ENCODE measurements at places on chromosomes 2 and 18.

DNA sequence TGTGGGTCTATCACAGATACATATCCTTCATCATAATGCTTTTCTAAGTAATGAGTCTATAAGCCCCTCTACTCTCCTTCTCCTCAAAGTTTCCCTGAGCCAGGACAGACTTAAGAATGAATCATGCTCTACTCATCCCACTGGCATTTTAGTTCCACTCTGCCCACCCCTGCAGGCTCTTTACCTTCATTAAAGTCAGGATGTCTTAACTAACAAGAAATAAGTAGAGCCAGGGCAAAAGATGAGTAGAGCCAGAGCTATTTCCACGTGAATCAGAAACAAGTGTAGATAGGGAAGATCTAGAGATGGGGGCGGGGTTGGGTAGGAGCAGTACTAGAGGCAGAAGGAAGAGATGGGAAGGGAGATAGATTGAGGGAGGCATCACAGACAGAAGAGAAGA is 790.5 kb downstream of the RNF144A start:
- DNase-seq: no peak

- DNase-seq: no peak
Observed at GRCh38 chr2:173043897-173044519, 31.6 kb upstream of the MAP3K20 start.

GRCh38 chr18:52060607-52061304 is 279.2 kb upstream of the DCC start:
- no peak for DNase-seq

DNA sequence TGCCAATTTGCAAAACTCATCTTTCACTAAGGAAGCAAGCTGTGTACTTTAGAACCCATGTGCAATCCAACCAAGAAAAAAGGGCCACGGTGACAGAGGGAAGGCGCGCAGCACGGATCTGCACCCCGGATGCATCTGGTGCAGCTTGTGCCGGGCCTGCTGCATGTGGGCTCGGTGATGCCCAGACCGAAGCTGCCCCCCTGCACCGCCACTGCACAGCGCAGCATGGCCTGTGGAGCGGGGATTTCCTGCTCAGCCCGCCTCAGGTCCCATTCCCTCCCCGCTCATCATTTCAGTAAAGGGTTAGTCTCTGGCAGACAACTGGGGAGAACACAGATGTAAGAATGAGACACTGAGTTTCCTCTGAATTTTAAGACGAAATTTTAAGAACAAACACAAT is 43.0 kb downstream of the MC2R start:
- no peak for DNase-seq

- DNase-seq: no peak
Observed at GRCh38 chr2:187453078-187453641, 5.1 kb upstream of the CALCRL start.

- DNase-seq: no peak
Observed at GRCh38 chr2:65527451-65528240, 95.2 kb upstream of the SPRED2 start.

DNA sequence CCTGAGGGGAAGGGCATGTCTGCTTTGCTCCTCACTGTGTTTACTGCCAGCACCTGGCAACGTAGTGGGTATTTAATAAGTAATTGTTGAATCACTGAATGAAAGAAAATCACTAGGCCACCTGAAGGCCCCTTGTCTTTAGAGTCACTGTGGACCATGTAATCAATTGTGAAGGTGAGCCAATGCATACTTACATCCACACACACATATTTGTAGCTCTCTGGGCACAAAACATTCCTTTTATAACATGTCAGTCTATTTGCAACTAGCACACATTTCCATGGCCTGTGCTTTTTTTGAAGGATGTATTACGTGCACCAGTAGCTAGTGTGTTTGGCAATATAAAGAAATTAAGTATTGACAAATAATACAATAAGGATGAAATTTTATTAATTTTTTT is 11.2 kb downstream of the ATP8B1 start:
- DNase-seq: no peak

DNA sequence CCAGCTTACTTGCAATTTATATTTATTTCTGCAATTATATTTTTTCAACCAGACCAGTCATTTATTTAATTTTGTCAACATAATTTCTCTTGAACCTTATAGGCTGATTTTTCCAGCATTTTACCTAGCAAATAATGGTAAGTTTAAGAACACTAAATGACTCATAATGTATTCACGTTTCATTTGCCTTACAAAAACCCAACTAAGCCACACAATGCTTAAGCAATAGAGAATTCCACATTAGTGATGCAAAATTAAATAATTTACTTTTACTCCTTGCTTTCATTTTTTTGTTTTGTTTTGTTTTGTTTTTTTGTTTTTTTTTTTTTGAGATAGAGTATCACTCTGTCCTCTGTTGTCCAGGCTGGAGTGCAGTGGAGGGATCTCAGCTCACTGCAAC is 110.4 kb upstream of the VRK2 start:
- no peak for DNase-seq

- DNase-seq: no peak
Observed at GRCh38 chr2:72037261-72037666, 110.4 kb downstream of the CYP26B1 start.

GRCh38 chr18:60500960-60501359 is 128.4 kb upstream of the MC4R start:
- DNase-seq: no peak

GRCh38 chr2:20436716-20437470 is 10.0 kb upstream of the RHOB start:
- DNase-seq: no peak

GRCh38 chr2:121187982-121188411 is 97.0 kb downstream of the TFCP2L1 start:
- DNase-seq: no peak

- no peak for DNase-seq
Observed at GRCh38 chr2:112065966-112066365, 10.9 kb downstream of the TMEM87B start.

DNA sequence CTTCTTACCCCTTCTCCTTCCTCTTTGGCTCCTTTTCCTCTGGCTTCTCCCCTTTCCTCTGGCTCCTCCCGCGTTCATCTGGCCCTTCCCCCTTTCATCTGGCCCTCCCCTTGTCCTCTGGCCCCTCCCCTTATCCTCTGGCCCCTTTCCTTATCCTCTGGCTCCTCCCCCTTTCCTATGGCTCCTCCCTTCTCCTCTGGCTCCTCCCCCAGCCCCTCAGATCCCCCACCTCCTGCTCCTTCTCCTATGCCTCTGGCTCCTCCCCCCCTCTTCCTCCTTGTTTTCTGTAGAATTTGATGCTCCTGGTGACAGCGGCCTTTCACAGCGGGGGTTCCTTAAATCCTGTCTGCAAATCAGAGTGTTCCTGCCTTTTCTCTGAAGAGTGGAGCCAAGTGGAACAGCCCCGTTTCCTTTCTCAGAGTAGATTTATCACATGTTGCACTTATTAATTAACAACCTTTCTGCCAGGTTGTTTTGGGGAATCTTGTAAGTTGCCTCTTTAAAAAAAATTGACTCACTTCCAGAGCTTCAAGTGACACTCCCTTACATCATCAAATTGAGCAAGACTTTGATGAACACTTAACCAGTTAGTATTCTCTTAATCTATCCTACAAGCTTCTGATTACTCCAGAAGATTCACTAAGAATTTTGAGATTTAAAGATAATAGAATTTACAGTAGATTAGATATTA is 27.9 kb downstream of the FABP1 start:
- no peak for DNase-seq

DNA sequence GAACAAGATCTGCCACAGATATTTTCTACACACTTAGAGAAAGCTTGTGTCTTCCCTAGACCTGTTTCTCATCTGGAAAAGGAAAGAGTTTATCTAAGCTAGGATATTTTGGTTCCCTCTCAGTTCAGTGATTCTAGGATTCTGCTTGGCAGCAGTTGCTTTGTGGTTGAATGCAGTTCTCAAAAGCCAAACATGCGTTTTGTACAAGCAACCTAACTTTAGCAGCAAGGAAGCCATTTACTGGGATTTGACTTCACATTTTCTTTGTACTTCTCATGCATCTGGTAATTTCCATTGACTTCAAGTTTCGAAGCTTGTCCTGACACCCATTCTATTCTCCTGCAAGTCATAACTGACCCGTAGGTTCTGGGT is 33.3 kb downstream of the VSNL1 start:
- no peak for DNase-seq

- no peak for DNase-seq
Observed at GRCh38 chr2:218885981-218886947, 5.6 kb downstream of the WNT10A start.

GRCh38 chr2:172513524-172513900 is 42.4 kb upstream of the PDK1 start:
- no peak for DNase-seq

GRCh38 chr2:52881606-52882005 is 886.0 kb upstream of the CHAC2 start:
- no peak for DNase-seq

- DNase-seq: no peak
Observed at GRCh38 chr2:54559006-54559445, 102.9 kb downstream of the SPTBN1 start.

DNA sequence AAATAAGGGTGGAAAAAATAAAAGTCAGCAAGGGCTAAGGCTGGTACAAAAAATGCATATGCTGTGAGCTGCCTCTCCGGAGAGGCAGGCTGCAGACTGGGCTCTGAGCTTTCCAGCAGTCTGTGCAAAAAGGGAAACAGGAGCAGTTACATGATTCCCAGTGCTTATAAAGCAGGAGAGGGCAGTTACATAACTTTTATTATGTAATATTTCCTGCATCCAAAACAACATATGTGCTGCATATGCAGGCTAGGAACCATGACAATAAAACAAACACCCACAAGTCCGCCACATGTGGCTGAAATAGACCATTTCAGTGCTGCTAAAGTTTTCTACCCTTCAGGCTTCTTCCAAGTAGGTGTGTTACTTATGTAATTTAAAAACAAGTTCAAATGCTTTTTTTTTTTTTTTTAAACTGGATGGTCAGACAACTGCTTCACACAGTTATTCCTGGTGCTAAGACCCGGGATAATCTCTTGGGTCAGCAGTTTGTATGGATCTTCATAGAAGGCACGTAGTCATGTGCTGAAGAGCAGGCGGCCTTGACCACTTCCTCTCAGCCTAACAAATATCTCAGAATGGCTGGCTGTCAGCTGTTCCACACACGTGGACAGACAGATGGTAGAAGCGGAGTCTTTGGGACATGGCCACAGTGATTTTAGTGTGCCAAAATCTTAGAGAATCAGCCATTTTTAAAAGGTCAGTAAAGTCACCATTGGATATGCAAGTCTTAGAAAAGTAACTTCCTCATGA is 43.5 kb downstream of the ARMC9 start:
- DNase-seq: no peak

GRCh38 chr18:66931010-66931409 is 327.1 kb upstream of the CDH19 start:
- DNase-seq: no peak

GRCh38 chr2:1550076-1550475 is 136.8 kb downstream of the TPO start:
- DNase-seq: no peak

GRCh38 chr18:26710470-26711096 is 154.9 kb downstream of the AQP4 start:
- DNase-seq: no peak

DNA sequence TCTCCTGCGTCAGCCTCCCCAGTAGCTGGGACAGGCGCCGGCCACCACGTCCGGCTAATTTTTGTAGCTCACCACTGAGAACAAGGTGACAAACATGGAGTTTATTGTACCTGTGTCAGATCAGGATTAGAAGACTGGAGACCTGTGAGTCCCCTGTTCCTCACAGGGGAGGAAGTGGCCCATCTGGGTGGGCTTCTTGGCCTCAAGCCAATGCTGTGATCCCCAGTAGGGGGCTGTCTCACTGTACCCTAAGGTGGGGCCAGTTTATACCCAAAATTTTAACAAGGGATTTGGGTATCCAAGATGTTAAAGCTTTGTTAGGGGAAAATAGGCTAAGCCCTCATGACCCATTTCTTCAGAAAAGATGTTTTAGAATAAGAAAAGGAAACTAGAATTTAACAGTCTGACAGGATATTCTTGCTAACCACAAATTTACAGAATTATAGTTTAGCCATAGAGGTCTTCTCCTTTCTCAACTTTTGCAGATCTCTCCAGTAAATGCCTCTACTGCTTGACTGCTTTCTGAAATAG is 16.3 kb downstream of the PCBP1 start:
- DNase-seq: no peak

GRCh38 chr18:23405636-23406035 is 47.5 kb upstream of the RIOK3 start:
- DNase-seq: no peak

GRCh38 chr2:143899987-143900386 is 619.9 kb downstream of the ZEB2 start:
- no peak for DNase-seq

GRCh38 chr2:200405599-200406298 is 99.3 kb downstream of the SPATS2L start:
- no peak for DNase-seq

GRCh38 chr2:207423886-207424285 is 105.9 kb upstream of the CREB1 start:
- no peak for DNase-seq

- no peak for DNase-seq
Observed at GRCh38 chr2:12091201-12091806, 344.9 kb downstream of the LPIN1 start.

GRCh38 chr2:216408426-216409290 is 3.6 kb upstream of the SMARCAL1 start:
- DNase-seq: no peak

GRCh38 chr18:62369129-62369644 is 44.1 kb downstream of the TNFRSF11A start:
- DNase-seq: no peak

DNA sequence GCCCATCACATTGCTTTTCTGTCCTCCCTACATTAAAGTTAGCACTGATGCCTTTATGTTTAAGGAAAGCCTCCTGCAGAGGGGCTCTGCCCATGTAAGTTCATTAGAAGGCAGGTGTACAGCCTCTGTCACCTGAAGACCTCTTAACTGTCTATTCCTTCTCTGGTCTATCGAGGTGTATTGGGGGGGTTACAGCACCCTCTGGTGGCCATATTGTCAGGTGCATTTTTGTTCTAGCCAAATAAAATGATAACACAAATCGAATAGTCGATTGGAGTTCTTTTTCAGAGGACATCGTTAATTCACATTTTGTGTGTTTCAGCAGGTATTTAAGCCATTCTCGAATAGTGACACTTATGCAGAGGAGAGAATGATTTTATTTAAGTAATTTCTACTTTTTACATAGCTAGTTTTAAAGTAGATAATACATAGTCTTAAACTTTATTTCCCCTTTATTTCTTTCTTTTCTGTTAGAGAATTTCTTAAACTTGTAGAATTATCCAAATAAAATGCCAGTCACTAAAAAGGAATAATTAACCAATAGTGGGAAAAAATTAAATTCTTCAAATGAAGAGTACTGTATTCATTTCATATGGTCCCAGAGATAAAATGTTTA is 136.8 kb downstream of the NEDD4L start:
- DNase-seq: peak; percentile 35

GRCh38 chr2:173290518-173290917 is 64.2 kb upstream of the CDCA7 start:
- DNase-seq: no peak

DNA sequence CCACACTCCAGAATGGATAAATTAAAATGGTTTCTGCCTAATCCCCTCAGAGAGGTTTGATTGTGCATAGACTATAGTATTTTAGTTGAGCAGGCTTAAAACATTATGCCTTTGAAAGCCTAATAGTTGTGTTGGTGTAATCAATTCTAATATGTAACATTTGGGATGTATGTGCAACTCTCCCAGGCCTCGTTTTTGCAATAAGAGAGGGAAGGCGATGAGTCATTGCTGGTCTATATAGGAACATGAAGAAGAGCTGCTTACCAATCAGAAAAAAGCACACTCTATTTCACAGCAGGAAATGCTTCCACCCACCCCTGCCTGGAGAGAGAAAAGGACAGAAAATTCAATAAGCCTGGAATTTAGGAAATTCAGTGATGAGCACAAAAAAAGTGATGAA is 1424.0 kb upstream of the PIK3C3 start:
- no peak for DNase-seq

Measured in activated CD4-positive, alpha-beta T cell treated with anti-CD3 and anti-CD28 coated beads, Interleukin-2, amount 50 U/mL, for 24 hours (primary cell).